Hematopoietic multipotent progenitor cell (in vitro differentiated cells): ENCODE measurements at places on chromosomes 7 and 10.

DNA sequence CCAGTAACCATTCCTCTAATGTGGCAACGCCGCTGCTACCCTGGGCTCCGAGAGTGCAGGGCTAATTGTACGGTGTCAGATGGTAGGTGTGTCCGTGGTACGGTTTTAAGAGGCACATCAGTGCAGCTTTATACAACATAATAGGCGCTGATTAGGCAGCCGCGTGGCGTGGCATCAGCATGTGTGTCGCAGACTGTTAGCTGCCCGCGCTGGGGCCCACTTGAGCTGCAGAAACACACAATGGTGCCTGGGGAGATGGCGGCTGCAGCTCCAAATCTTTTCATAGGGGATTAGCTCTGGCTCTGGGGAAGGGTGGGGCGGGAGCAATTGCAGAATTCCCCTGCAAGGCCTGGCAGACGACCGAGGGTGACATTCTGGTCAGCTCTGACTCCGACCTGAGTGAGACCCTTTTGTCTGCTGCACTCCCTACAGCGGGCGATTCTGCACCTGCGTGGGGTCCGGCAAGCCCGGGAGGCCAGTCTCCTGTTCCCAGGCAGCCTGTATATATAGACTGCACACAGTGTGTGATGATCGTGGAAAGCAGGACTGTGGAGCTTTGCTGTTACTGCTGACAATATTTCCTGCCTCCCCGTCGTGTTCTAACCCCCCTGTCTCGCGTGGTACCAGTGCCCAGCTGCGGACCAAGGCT, 722.7 kb upstream of the CELF2 start:
- DNase-seq: no peak

GRCh38 chr7:68309806-68310205, 1288.5 kb upstream of the AUTS2 start:
- no peak for DNase-seq

DNA sequence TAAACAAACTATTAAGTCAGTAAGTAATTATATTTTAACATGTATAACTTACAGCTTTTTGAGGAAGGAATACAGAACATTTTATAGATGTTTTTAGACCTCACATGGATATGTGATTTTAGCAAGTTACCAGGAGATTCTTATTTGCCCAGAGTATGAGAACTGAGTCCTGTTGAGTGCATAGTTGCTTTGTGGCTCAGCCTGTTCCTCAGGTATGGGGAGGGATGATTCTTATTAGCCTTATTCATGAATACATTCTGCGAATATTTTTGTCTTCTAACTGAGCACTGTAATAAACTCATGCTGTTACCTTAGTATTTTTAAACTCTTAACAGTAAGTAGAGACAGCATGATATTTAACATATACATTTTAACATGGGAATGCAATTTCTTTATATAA, 17.9 kb downstream of the BTAF1 start:
- DNase-seq: no peak

GRCh38 chr10:43878386-43878785, 229.7 kb upstream of the ZNF32 start:
- peak; percentile 10 for DNase-seq

DNA sequence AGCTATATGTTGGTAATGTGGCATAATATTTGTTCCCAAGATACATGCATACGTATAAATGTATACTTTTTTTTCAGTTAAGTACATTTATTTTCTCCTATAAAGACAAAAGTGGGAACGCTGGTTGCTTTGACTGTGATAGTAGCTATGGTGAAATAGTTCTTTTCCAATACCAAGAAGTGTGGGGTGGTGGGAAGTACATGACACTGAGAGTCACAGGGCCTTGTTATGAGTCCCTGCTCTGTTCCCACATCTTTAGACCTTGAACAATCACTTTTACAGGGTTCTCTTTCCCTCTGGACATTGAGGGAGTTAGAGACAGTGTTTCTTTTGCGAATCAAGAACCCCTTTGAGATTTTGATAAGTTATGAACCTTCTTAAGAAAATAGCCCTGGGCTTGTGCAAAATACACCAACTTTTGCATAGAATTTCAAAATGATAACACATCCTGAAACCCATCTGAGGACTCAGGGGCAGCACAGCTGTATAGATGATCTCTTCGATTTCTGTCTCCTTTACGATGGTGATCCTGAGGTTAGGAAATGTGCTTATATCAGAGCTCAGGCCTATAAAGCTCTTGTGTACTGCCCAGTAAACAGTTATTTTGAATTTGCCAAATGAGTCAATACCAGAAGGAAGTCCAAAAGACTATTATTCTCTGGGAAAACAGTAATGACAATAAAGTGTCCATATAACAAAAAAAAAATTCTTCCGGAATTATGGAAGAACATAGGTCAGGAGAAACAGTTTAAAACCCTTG, 1.1 kb downstream of the LMOD2 start:
- no peak for DNase-seq

GRCh38 chr7:122140918-122141317, 3.1 kb downstream of the AASS start:
- no peak for DNase-seq

GRCh38 chr7:132446260-132446659, 130.0 kb downstream of the PLXNA4 start:
- DNase-seq: no peak

GRCh38 chr10:86962136-86962980, 4.0 kb downstream of the SNCG start:
- no peak for DNase-seq

GRCh38 chr10:101029520-101030295, 1.2 kb downstream of the PDZD7 start:
- DNase-seq: no peak

DNA sequence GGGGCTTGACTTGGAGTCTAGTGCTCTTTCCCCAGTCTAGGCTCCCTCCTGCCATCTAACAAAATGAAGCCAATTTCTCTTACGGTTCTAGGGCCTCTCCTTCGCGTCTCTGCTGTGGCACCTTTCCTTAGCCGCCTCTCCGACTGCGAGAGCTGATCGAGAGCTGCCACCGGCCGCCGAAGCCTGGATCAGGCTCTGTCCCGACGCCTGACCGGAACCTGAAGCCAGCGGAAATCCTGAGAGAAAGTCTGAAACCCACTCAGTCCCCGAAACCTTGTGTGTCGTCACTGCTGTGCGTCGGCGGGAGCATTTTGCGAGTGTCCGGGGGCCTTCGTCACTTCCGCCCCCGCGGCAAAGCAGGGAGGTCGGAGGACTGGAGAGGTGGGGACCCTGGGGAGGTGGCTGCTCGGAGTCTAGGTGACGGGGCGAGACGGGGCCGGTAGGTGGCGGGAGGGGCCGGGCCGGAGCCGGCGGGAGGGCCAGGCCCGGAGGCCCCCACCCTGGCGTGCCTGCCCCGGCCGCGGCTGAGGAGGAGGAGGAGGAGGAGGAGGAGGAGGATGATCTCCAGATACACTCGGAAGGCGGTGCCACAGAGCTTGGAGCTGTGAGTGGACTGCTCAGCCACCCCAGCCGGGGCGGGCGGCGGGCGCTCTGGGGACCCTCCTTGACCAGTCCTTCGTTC, at the start of the genes ECD and FAM149B1:
TSS of gene ECD (minus strand) at position 226 of the 682 bp plus-strand sequence. CDS start 4,071 bp downstream, outside the sequence.
TSS of gene FAM149B1 (plus strand) at position 337 of the 682 bp plus-strand sequence. CDS start at position 558, 221 bp downstream.
- DNase-seq: peak; percentile 83

DNA sequence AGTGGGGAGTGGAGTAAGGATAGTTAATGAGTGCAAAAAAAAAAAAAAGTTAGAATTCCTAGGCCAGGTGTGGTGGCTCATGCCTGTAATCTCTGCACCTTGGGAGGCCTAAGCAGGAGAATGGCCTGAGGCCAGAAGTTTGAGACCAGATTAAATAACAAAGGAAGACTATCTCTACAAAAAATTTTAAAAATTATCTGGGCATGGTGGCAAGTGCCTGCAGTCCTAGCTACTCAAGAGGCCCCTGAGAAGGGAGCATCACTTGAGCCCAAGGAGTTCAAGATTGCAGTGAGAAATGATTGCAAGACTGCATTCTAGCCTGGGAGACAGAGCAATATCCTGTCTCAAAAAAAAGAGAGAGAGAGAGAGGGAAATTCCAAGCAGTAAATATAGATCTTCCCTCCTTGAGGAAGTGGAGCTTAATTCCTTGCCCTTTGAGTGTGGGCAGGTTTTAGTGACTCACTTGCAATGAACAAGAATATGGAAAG, 19.5 kb upstream of the CSTF2T start:
- no peak for DNase-seq

- DNase-seq: no peak
These were observed 94.4 kb upstream of the CCDC6 start for GRCh38 chr10:60000747-60001146.

DNA sequence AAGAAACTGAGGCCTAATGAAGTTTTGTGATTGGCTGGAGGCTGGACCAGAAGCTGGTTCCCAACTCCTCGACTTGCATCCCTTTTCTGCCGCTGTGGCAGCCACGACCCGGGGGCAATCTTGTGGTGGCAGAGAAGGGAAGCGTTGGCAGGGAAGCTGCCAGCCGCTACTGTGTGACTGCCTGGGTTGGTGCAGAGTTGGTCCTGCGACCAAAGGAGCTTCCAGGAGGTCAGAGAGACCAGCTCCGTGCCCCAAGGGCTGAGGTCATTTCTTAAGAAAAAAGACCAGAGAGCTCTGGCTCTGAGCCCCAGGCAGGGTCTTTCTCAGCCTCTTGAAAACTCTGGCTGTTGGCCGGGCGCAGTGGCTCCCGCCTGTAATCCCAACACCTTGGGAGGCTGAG, 47.2 kb downstream of the PRF1 start:
- DNase-seq: no peak

DNA sequence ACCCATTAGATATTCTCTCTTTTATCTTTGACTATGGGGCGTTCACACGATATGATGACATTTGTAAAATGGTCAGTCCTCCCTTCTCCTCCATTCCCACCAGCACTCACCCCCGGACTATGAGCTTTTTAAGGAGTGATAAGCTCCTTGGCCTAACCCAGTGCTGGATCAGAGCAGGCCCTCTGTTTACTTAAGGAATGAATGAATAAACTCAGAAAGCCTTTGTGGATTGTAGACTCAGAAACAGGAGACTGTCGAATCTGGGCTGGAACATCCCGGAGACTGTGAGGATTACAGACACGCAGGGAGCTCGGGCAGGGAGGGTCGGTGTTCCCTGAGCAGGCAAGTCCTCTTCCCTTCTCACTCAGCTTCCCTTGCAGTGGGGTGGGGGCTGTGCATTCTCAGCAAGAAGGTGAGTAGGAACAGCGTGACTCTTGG, 6.8 kb upstream of the ZCCHC24 start:
- DNase-seq: no peak

DNA sequence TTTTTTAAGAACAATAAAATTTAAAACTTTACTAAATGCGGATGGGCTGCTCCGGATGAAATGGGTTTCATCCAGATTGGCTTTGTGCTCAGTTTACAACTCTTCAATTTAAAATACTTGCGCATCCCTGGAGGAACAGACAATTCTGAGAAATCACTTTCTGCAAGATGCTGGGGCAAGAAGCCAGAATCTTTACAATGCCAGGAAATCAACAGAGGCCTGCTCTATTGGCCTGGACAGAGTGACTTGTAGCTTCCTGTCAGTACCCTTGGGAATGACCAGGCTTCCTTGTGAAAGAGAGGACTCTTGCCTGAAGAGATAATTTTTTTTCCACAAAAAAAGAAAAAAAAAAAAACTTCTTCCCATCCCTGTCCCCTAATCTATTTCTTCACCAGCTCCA, 3.9 kb upstream of the FAM13C start:
- no peak for DNase-seq

DNA sequence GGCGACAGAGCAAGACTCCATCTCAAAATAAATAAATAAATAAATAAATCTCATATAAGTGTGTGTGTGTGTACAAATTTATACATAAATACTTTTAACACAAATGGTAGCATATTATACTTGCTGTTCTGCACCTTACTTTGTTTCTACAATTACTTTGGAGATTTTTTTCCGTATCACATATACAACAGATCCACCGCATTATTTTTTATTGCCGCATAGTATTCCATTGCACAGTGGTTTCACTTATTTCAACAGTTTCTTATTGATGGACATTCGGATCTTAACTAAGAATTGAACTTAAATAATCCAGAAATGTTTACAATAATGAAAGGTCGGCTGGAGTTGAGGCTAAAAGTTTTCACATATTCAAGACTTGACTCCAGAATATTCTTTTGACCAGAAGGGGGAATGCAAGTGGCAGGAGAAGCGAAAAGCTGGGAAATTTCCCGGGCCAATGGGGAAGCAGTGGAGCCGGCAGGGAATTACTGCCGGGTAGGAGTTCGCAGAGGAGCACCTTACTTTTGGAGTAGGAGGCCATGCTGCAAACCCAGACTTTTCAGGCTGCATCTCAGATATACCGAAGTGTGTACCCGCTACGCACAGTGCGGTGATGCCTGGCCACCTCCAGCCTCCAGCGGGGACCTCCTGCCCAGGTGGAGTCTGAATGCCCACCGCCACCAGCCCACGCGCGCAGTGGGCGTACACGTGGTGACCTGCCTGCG, 415 bp upstream of the CNNM1 start:
- DNase-seq: no peak

GRCh38 chr10:4120096-4120853, 335.3 kb upstream of the KLF6 start:
- DNase-seq: no peak

DNA sequence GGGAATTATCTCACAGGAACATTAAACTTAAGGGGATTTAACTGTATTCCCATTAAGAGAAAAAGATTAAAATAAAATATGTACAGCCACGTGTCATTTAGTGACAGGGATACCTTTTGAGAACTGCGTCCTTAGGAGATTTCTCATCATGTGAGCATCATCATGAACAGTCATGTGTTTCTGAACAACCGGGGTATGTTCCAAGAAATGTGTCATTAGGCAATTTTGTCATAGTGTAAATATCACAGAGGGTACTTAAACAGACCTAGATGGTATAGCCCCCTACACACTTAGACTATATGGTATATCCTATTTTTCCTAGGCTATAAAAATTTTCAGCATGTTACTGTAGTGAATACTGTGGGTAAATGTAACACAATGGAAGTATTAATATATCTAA, 840.3 kb downstream of the CNTNAP2 start:
- DNase-seq: no peak

DNA sequence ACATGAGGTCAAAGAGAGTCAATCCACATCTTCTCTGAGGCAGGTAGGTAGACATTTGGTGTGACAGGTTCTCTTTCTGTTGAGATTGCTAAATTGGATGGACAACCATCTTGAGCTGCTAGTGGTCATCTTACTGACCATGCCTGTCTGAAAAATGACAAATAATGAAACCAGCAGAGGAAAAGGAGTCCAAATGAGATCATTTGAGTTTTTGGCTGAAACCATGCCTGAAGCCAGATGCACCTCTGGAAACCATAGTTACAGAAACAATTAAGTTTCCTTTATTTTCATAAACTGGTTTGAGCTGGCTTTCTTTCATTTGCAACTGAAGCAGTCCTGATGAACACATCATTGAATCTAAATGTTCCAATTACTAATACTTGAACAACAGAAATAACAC, 100.6 kb downstream of the ZNF438 start:
- DNase-seq: no peak
